ENCODE measurements at places on chromosomes 5 and 9.

GRCh38 chr5:72883850-72884249 is 67.4 kb downstream of the TNPO1 start:
- DNase-seq: no peak

DNA sequence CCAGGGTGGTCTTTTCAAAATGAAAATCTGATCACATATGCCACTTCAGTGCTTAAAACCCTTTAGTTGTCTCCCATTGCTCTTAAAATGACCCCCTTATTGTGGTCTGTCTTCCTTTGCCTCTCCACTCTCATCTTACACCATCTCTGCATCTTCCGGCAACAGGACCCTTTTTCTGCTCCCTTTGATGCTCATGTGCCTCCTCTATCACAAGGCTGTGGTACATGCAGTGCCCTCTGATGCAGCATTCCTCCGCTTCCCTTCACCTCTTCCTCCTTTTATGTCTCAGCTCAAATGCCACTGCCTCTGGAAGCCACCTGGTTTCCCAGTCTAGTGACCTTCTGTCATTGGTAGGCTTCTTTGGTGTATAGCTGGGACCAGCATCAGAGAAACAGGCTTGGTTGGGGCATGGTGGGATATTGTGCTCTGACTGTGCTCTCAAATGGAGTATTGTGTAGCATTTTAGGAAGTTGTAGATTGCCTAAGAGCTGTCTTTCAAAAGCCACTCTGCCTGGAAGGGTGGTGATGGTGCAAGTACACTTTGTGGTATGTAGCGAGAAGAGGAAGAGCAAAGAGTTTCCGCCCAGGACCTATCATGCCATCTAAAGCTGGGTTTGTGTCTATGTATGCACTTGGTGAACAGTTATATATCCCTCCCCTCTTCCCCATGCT is 28.1 kb downstream of the ARHGAP26 start:
- DNase-seq: peak; percentile 69

DNA sequence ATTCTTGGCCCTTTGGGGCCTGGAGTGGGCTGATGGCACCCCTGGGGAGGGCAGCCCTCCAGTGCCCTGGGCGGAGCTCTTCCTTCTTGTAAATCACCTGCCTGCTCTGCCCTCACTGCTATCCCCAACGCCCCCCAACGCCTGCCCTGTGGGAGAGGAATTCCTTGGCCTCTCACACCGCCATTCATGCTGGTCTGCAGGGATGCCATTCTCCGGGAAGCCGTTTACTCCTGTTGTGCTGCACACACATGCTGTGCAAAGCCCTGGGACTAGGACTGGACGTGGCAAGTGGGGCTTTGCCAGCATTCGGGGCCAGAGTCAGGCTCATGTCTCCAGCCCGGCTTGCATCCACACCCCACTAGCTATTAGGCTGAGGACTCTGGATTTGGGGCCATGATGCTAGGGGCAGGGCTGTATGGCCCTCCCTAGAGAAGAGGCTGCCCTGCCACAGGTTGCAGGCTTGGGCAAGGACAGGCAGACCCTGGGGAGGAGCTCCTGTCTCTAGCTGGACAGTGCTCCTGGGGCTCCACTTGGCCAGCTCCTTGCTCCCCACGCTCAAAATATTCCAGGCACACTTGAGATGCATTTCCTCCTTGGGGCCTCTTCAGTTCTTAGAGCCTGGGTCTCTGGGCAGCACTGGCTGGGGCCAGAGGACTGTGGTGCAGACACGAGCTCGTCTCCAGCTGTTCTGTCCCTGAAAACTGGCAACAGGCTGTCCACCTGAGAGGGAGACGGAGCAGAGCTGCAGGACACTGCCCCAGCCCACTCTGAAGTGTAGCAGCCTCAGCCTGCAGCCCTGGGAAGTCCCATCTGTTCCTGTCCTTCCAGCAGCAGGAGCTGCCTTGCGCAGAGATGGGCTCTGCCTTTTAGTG is 226.9 kb downstream of the CACNA1B start:
- DNase-seq: no peak

DNA sequence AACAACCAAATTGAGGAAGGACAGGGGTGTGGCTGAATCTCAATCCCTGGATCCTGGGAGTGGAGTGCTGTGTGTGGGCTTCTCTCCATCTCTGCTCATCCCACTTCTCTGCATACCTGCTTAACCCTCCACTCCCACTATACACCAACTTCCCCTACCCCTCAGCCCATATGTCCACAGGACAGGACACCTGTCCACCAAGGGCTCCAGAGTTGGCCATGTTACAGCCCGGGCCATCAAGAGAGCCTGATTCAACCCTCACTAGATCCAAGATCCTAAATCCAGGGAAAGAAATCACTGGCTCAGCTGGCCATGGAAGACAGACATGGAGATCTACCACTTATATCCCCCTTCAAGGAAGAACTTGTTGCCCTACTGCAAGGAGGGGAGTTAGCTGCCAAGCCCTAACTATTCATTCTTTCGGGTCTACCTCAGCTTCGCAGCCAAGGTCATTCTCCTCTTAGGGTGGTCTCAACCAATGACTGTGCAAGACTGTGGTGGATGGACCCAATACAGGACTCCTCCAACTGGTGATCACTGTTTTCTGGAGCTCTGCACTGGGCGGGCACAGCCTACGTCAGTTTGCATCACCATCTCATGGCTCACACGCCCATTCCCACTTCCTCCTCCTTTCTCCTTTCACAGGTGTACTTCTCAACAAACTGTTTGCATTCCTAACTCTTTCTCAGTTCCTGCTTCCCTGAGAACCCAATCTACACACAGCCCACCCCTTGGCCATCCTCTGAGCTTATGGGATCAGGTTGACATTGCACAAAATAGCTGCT is 53.7 kb upstream of the ZBTB43 start:
- no peak for DNase-seq

DNA sequence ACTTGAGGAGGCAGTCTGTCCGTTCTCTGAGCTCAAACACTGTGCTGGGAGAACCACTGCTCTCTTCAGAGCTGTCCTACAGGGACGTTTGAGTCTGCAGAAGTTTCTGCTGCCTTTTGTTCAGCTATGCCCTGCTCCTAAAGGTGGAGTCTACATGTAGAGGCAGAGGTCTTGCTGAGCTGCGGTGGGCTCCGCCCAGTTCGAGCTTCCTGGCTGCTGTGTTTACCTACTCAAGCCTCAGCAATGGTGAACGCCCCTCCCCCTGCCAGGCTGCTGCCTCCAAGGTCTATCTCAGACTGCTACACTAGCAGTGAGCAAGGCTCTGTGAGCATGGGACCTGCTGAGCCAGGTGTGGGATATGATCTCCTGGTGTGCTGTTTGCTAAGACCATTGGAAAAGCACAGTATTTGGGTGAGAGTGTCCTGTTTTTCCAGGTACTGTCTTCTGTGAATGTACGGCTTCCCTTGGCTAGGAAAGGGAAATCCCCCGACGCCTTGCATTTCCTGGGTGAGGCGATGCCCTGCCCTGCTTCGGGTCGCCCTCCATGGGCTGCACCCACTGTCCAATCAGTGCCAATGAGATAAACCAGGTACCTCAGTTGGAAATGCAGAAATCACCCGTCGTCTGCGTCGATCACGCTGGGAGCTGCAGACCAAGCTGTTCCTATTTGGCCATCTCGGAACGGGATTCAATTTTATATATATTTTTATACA is 58.5 kb downstream of the CNTRL start:
- no peak for DNase-seq

DNA sequence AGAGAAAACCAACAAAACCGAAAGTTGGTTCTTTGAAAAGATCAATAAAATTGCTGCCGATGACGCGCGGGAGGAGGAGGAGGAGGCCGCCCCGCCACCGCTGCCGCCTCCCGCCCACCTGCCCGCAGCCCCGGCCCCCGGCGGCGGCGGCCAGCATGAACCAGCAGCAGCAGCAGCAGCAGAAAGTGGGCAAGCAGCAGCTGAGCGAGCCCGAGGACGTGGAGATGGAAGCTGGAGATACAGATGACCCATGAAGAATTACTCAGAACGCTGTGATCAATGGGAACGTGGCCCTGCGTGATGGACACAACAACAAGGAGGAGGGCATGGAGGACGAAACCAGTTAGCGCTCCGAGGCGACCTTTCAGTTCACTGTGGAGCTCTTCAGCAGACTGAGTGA is 53.9 kb upstream of the EFNA5 start:
- DNase-seq: no peak

- no peak for DNase-seq
Measured at GRCh38 chr9:26856413-26857032, 36.1 kb downstream of the CAAP1 start.

All from sigmoid colon (tissue), 7 donors.